Activated naive CD4-positive, alpha-beta T cell (primary cell): ENCODE measurements at places on chromosomes 4 and X.
A peak's percentile ranks its signal among the peaks of the same experiment; 100 is the strongest.

- no peak for DNase-seq
Measured at GRCh38 chr4:7111441-7111840, 43.6 kb upstream of the GRPEL1 start.

DNA sequence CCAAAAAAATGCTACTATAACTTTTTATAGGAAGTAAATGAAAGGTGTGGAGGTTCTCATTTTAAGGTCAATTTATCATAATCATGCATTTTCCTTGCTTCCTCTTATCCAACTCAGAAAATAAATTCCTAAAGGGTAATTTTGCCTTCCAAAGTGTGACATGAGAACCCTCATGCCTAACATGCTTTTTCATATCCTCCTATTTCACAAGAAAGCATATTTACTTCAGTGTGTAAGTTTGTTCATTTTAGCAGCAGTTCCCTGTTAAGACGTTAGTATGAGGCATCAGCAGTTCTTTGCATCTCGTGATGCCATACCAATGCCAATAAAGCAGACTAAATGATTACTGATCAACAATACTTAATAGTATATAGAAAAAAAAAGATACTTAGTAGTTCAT is 18.4 kb downstream of the WDFY3 start:
- DNase-seq = no peak

DNA sequence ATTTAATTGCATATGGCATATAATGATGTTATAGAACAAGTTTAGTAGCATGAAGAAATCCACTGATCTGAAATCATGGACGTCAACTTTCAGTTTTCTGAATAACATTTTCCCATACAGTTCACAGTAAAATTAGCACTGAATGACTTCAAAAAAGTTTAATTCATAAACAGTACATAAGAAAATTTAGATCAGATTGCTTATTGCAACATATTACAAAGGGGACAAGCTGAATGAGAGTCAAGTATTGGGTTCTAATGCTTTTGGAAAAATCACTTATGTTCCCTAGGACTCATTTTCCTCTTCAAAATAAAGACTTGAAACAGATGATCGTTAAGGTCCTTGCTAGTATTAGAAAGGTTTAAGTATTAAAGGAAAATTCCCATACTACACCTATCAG is 898.3 kb upstream of the INTU start:
- no peak for DNase-seq

DNA sequence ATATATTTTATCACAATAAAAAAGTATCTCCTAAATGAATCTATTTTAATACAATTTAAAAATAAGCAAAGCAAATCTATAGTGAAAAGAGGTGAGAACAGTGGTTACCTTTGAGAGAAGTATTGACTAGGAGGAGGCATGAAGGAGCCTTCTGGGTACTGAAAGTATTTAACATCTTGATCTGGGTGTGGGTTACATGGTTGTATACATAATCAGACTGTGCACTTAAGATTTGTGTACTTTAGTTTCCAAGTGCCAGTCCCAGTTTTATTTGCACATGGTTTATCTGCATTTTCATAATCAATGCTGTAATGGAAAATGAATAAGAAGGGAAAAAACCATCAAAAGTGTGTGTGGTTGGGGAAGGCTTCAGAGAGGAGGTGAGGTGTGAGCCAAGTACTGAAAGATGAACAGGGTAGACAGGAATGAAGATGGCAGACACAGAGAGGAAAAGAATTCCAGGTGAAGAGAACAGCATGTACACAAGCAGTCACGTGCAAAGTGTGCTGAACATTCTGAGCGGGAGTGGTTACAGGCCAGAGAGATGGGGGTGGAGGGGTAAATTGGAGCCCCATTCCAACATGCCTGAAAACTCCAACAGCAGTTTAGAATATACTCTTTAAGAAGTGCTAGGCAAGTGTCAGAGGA is 14.6 kb downstream of the MAP7D2 start:
- DNase-seq = no peak

- no peak for DNase-seq
Measured at GRCh38 chr4:6739920-6740319, 23.9 kb downstream of the BLOC1S4 start.

DNA sequence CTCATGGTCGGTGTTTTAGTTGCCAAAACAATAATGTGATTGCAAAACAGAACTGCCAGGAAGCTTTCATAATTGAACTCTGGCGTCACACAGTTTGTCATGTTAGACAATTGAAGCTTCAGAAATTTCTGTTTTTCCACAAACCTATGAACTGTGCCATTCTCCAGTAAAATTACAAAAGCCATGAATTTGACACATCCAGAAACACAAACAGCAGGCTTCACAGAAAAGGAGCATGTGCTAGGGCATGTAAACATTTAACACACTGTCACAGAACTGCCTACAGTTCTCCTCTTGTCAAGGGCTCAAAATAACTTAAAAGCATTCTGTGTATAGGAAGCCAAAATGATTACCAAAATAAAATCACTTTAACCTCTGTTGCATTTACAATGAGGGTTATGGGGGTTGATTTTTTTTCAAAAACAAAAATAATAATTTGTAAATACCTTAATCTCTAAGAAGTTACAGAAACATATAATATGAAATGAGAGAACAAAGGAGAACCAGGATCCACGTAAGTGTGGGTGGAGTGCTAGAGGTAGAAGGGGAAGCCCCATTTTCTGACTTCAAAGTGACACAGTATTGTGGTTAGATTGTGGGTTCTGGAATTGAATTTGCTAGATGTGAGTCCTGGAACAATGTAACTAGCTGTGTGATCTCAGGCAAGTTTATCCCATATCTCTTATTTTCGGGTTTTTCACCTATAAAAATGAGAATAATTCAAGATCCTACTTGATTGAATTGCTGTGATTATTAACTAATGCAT is 295.0 kb downstream of the CENPC start:
- no peak for DNase-seq

- DNase-seq = peak; percentile 36
Measured at GRCh38 chr4:38128478-38129459, 168.6 kb downstream of the PTTG2 start.
